Stimulated activated naive CD8-positive, alpha-beta T cell treated with anti-CD3 and anti-CD28 coated beads, Interleukin-15, amount 100 ng/mL, for 72 hours (primary cell): ENCODE measurements at places on chromosomes 2 and 18.

DNA sequence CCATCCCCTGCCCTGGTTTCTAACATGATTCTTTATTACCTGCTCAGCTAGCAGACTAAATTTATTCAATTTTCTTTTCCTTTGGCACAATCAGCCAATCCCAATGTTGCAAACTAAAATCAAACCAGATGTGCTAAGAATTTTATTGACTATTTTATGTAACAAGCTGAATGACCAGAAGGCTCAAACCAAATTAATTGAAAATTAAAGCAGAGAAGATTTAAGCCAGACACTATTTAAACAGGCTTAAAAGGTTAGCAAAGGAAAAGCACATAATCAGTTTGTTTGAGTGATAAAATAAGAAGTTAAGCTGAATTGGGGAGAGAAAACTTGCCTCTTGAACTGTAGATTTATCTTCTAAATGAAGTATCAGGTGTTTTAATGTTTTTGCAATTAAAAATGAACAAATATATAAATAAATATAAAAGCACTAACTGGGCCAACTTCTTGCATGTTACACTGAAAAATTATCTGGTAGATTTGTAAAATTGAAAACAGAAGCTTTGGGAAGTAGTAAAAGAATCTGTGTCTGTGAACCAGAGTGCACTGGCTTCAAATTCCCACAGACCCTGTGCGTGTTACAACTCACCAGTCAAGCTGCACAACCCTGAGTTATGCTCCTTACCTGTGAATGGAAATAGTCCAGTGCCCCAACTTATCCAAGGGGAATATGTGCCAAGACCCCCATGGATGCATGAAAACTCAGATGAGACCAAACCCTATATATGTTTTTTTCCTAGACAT, 283.4 kb downstream of the CNTNAP5 start:
- DNase-seq, result no peak

DNA sequence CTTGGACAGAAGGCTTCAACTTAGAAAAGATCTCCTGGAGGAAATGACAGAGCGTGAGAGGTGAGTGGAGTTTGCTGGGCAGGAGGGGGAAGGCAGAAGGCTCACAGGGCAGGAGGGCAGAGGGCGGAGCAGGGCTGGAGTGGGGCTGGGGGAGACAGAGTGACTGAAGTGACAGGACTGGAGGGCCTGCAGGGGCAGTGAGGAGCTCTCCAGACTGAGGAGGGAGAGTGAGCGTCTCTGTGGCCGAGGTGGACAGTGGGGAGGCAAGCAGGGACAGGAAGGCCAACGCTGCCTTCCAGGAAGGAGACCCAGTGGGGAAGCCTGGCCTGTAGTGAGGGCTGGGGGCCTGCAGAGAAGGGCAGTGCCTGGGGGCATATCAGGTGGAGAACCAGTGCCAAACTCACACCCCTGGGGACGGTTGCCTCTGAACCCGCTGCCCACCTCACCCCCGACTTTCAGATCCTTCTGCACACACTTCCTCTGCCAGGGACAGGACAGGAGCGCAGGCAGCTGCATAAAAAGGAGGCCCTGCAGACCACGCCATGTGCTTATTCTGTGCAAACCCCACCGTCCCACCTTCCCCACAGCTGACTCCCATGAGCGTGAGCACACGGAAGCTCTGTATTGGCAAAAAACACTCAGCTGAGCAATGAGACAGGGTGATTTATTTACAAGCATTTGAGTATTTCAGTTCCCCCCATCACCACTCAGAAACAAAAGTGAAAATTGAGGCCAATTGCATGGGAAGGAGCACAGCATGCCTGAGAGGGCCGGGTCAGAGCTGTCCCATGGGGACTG, 244.3 kb downstream of the FAM210A start:
- DNase-seq, result no peak

DNA sequence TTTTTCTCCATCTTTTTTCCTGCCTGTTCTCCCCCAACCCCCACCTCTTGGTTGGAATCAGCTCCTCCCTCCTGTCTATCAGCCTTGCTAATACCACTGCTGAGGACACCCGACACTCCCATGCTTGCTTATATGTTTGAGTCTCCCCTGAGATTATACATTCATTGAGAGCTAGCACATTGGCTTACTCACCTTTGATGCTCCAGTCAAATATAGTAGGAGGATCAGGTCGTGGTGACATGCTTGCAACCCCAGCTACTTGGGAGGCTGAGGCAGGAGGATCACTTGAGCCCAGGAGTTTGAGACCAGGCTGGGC, 91.5 kb upstream of the CCBE1 start:
- no peak for DNase-seq

- DNase-seq, result no peak
Measured at GRCh38 chr2:222731201-222731621, 59.8 kb downstream of the MOGAT1 start.

DNA sequence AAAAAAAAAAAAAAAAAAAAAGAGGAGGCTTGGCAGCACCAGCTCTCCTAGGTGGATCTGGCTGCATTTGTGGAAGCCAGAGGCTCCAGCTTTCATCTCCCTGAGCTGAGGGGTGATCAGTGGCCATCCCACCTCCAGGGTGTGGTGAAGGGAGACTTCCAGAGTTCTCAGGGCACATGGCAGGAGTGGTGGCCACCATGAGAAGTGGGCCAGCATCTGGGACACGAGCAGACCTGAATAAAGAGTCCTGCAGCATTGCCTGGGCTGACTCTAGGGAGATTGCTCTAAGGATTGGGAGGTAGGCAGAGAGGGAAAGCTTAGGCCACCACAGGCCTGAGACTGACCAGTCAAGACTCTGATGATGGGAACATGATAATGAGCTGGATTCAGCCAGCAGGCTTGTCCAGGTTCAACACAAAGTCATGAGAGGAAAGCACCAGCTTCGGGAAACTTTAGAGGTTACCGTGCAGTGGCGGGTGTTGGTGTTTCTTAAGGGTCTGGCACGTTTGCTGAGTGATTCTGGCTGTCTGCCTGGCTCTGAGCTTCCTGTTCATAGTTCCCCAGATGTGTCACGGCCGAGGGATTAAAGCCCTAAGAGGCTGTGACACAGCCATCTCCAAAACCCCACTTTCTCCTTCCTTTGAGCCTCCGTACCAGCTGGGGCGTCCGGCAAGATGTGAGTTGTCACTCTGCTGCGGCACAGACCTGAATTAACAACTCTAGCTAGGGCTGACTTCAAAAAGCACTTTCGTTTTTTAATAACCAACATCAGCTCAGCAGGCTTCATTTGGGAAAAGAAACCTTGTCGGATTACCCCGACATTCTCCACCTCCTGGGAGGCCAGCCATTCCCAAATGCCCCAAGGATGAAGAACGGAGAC, 38.3 kb upstream of the IL1R1 start:
- DNase-seq, result peak; percentile 42

DNA sequence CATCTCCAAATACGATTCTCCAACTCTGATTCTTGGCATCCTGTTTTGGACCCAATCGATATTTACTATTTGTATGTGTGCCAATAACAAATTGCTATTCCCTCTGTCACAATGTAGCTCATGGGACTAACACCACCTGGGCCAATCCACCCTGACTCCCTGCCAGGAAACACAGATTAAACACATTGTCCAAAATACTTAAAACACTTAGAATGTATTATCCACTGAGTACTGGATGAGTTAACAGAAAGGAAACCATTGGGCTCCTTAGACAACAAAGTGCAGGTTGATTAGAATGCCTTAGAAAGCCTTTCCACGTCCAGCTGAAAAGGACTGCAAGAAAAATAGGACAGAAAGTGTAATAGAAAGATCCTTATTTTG, 79.4 kb upstream of the ARHGAP28 start:
- DNase-seq, result no peak

DNA sequence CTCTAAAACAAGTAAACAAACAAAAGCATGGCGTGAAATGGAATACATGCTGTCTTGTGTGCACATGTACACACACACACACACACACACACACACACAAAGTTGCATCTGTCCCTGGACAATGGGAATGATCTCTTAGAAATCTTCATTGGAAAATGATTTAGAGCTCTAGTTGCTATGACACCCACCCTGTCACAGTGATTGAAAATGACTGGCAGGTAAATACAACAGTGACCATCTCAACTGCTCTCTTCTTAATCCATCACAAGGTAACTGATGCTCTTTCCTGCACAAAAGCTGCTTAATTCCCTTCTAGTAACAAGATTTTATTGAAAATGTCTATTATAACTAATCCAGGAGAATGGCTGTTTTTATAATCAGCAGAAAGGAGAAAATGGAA, 1011.7 kb upstream of the GYPC start:
- DNase-seq, result no peak

GRCh38 chr2:171763602-171764001, 76.3 kb downstream of the DYNC1I2 start:
- no peak for DNase-seq

- DNase-seq, result no peak
Measured at GRCh38 chr2:154480521-154480920, 218.0 kb upstream of the KCNJ3 start.

- DNase-seq, result no peak
Measured at GRCh38 chr2:97761192-97761591, 47.8 kb downstream of the ZAP70 start.

- DNase-seq, result no peak
Measured at GRCh38 chr2:181841079-181841478, 50.5 kb upstream of the ITPRID2 start.

GRCh38 chr2:149564983-149565382, 22.6 kb downstream of the MMADHC start:
- no peak for DNase-seq

DNA sequence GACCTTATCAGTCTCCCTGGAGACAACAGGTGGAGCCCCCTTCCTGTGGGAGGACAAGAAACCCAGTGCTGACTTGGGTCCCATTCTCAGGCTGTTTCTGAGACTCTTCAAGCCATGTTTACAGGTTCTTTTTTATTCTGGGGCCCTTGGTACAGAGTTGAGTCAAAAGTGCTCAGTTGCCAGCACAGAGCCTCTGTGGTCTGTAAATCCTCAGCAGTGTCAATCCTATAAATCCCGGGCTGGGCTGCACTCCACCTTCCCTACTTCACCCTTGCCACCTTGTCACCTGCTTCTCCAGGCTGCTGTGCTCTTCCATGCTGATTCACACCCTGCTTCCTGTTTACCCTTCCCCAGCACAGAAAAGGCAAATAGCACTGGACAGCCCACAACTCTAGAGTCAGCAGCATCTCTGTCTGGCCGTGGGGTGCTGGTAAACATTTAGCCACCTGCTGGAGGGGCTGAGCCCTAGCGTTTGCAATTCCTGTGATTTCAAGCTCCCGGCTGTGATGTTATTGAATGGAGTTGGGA, 74.7 kb downstream of the TNFRSF11A start:
- no peak for DNase-seq

GRCh38 chr2:27887830-27888229, 2.4 kb downstream of the RBKS start:
- DNase-seq, result no peak

- no peak for DNase-seq
Measured at GRCh38 chr2:185433824-185434223, 304.8 kb upstream of the FSIP2 start.

DNA sequence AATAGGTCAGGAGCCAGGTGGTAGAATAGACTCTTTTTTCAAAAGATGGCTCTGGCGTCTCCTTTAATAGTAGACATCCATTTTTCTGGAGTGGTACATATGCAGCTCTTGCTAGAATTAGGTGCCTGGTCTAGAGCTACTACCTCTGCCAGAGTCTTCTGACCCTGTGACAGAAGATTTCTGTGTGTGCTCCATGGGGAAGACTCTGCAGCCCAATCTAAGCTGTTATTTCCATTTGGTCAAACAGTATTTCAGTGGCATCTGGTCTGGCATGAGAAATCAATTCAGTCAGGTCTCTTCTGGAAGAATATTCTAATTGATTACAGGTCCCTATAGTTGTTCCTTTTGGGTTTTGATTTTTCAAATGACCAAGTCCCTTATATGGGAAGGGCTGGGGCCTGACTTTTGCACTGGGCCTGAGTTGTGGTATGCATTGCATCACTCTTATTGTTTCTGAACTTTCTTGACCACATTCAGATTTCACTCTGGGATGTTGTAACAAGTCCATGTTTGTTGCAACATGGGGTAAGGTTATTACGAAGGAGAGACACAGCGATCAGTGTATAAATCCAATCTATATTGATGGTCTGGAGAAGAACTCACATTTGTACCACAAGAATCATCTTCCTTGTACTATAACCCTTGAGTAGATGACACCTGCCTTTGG, 12.1 kb downstream of the MXD1 start:
- DNase-seq, result no peak

- no peak for DNase-seq
Measured at GRCh38 chr18:24942144-24942543, 409.8 kb downstream of the ZNF521 start.

DNA sequence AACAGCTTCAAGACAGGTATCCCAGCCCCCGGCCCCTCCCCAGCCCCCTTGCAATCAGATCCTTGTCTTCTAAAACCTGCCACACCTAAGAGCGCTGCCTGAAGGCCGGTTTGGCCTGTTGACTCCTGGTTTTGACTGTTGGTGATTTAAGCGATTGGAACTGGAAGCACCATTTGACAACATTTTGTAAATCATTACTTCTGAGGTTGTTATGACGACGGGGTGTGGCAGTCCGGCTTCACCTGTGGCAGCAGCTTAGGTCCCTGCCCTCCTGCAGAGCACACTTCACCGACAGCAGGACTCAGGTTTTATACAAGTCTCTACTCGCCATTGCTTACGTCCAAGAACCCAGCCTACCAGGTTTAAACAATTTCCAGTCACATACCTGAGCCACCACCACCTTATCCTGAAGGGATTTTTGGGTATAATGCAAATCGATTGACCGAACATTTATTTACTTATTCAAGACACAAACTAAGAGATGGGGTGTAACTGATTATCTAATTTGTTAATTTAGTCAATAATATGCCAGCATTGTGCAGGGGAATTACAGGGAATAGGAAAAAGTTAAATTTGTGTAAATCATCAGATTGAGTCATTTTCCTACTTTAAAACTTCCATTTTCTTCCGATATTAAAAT, 707 bp upstream of the DGUOK start:
- no peak for DNase-seq

DNA sequence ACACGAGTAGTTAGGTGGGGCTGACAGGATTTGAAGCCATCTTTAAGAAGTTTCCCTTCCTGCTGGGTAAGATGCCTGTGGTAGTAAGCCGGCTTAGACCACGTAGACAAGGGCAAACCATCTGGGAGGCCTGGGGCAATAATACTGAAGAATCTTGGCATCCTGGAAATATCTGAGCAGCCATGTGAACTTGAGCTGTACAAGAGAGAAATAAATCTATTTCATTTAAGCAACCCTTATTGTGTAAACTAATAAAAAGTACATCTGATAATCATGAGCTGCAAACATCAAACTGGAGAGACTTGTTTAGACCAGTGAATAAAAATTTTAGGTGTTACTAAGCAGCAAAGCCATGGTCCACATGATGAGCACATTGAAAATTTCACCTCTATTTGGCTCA, 11.4 kb upstream of the CETN1 start:
- DNase-seq, result no peak
